Right renal cortex interstitium (tissue), 3 donors: ENCODE measurements at places on chromosomes 7 and 10.

GRCh38 chr7:87480386-87480785 lies 4.9 kb upstream of the ABCB4 start:
- DNase-seq: no peak

DNA sequence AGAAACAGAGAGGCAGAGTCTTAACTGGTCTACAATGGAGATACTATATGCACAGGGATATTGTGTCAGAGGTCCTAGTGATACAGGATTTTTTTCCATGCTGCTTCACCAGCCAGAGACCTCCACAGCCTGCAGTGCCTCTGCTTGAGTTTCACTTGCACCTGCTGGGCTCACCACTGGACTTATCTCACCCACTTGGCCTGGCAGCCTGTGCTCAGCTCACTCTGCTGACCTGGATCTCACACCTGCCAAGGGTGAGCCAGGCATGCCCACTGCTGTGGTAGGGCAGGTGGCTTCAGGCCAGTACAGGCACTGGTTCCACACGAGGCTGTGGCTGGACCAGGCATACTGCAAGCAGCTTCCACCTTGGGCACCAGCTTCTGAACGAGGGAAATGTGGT lies 36.6 kb downstream of the PNLIPRP3 start:
- DNase-seq: no peak

GRCh38 chr10:121648493-121648892 lies 50.2 kb upstream of the FGFR2 start:
- DNase-seq: no peak

DNA sequence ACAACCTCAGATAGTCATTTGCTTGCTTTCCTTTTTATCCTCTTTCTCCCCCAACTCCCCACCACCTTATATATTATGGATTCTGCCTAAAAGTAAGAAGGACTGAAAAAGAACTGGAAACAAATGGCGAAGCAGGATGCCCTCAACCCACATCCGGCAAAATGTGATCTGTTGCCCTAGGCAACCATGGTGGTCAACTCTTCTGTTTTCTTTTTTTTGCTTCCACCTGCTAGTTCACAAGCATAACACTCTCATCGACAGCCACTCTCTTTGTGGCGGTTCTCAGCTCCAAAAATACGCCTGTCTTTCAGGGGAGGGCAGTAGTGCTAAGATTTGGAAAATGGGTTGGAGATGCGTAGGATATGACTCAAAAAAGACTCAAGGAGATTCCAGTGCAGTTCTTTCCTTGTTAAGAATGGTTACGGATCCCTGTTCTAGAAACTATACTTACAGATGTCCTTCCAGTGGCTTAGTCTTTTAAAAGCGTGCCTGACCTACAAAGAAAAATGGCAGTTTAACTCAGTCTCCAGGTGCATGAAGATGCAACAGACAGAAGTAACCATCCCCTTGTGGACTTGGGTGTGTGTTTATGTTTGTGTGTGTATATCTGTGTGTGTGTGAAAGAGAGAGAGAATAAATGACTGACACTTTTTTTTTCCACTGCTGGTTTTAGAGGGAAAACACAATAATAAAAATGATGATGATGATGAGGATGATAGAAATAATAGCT lies 10.7 kb downstream of the APBB1IP start:
- DNase-seq: no peak

- no peak for DNase-seq
Measured at GRCh38 chr10:7030134-7030855, 380.5 kb downstream of the SFMBT2 start.

- no peak for DNase-seq
Measured at GRCh38 chr7:122887848-122888247, 1.6 kb upstream of the CADPS2 start.

DNA sequence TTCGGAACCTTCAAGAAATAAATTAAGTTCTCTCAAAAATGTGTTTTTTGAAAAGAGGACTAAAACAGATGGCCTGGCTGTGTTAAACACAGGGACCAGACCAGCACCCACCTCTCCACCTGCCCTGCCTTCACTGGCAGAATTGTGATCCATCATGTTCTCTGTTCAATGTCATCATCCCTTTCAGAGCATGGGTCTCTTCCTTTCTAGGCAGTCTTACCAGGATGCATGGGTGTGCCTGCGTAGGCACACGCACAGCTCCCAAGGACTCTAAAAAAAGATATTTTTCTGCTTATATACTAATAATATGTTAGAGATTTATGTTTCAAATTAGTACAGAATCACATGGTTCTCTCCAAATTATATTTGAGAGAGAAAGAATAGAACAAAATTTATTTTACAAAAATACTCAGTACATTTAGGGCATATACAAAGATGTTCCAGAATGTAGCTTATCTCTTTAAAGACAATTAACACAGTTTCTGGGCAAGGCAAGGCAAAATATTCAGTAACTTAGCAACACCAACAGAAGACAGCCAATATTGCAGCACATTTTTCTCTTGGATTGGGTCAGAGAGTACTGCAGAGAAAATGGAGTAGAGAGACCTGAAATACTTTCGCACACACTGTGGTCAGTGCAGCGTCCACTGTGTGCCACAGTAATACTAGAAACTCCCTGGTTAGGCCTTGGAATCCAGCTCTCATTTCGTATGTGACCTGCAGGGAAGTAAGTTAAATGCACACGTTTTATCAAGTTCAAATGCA lies 52.8 kb downstream of the EGFR start:
- no peak for DNase-seq

DNA sequence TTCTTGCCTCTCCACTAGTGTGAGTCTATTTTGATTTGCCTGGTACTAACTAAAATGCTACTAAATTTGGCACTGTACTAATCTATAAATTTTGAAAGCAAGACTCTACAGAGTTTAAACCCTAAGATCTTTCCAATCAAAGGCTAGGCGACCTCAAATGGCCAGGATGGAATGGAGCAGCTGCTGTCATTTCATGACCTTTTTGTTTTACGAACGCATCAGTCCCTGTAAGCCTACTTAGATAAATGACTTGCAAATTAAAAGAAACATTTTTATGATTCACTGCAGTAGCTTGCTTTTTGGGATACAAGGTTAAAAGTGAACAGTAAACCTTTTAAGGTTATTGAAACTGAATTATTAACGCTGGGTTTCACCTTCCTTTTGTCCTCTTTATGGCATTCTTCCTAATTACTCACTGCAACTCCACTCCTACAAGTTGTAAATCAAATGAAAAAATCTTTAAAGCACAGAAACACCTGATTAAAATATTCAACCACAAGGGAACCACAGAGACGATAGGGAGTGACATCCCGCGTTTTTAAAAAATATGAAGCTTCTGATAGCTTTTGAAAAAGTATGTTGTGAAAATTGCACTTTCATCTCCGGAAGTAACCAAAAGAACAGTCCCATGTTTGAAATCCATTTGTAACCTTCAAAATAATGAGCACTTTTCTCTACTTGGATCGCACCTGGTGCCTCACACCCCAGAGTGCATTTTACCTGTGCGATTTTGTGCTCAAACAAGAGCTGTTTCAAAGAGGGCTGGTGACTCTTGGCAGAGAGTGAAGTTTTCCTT lies 595.1 kb downstream of the PARD3 start:
- DNase-seq: no peak

- DNase-seq: no peak
Measured at GRCh38 chr7:18541871-18542212, 46.3 kb downstream of the HDAC9 start.

DNA sequence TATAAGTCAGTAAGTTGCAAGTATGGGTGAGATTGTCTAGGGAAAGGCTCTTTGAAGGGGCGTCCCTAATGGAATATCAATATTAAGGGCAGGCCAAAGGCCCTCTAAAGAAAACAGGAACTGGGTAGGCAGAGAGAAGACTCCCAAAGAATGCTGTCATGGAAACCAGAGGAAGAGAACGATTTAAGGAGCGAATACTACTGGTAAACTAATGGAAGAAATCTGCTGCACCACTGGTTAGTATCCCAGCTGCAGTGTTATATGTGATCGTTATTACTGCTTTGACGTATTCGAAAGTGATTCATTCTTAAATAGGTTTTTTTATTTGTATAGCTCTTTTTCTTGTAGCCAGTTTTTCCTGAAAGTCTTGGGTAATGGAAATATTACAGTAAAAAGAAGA lies 1.3 kb downstream of the CASP2 start:
- no peak for DNase-seq

- no peak for DNase-seq
Measured at GRCh38 chr7:52842202-52842900, 193.1 kb upstream of the POM121L12 start.

DNA sequence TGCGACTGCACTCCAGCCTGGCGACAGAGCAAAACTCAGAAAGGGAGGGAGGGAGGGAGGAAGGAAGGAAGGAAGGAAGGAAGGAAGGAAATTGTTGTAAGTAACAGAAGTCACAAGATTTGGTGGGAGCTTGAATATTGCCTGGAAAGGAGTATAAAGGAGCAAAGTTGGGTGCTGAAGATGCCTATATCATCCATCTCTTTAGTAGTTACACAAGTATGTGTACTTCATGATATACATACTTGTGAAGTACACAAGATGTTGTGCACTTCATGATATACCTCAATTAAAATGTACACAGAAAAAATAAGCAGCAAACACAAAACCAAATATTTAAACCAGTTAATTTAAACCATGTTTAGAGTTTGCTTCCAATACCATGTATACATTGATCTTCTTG lies 1223.8 kb downstream of the SORCS3 start:
- DNase-seq: no peak

- no peak for DNase-seq
Measured at GRCh38 chr10:64506963-64507362, 985.8 kb downstream of the REEP3 start.

GRCh38 chr7:52154382-52154781 lies 837.8 kb upstream of the COBL start:
- no peak for DNase-seq

DNA sequence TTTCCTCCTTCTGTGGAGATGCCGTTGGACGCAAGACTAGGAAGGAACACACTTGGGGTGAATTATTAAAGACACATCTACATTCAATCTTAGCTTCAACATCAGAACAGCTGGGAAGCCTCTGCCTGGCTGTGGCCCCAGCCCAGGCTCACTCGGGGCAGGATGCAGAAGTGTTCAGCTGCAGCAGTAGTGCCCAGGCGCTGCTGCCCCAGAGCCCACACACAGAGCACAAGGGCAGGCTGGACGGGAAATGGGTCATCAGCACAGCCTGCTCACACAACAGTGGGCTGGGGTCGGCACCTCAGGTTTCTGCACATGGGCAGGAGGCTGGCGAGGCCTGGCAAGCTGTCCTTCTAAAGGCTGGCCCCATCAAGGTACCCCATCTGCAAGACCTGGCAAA lies 42.5 kb downstream of the NOD1 start:
- no peak for DNase-seq

DNA sequence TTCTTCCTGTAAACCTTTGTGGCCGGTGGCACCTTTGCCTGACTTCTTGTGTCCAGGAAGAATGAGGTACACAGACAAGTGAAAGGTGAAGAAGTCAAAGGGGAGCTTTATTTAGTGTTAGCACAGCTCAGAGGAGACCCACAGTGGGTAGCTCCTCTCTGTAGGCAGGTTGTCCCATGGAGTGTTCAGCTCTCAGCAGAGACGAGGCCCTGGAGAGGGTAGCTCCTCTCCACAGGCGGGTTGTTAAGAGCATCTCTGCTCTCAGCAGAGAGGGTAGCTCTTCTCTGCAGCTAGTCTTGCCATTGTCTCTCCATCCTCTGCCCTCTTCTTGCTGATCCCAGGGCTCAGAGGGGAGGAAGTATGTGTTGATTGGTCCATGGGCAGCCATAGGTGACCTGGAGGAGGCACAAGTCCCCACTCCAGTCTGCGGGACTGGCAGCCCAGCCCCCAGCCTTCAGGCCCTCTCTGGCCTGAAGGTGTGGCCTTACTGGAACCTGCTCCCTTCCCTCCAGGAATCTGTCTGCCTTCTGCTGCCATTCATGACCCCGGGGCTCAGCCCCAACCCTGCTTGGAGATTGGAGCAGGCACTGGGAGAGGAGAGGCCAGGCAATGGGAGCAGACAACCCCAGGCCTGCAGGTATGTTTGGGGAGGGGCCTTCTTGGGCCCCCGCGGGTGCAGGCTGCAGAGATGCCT lies 24.5 kb downstream of the HHEX start:
- DNase-seq: no peak

DNA sequence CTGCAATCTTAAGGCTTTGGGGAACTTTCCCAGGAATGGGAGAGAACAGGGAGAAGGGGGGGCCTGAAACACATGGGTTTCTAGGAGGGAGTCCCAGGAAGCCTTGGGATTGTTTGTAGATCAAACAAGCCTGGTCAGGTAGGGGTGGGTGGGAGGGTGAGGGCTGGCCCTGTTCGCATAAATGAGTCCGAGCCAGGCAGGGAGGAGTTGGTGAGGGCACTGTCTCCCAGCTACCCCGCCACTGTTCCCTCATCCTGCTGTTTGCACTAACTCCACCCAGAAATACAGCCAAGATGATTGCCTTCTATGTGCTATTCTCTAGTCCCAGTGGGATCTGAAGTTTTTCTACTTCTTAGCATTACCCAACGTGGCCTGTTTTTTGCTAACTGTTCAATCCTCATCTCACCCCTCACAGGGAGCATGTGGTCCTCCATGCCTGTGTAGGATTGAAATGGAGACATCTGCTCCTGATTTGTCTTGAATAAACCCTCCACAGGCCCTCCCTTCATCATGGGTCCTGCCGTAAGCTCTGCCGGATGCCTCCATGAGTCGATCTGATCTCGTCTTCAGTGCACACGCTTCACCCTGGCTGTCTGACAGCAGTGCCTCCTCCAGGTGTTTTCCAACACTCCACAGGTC lies 257.0 kb downstream of the COBL start:
- no peak for DNase-seq

- DNase-seq: no peak
Measured at GRCh38 chr7:80463272-80463920, 48.5 kb downstream of the GNAT3 start.

DNA sequence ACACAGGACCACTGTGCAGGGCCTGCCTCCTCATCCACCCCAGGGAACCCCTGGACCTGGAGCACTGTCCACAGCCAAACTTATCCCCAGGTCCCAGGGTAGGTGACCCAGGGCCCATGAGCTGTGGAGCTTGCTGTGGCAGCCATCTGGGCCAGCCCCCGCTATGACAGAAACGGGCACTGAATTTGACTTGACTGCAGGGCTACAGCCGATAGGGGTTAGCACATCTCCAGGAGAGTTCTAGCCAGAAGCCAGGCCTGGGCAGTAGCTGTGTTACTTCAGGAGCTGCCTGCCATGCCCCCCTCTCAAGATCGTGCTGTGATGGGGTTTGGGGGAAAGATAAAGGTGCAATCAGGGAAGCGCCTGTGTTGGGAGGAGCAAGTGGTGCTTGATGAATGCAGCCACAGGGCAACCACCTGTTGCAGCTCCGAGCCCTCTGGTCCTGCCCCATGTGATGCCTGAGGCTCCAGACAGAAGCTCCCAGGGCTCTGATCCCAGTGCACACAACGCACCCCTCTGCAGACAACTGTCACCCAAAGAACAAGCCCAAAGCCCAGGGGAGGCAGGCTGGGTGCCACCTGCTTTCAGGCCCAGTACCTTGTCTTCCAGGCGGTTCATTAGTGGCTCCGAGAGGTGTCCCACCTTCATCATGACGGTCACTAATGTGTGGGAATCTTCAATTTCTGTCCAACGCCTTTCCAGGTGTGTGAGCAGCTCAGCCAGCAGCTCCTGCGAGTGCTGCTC lies 6.5 kb downstream of the TBRG4 start:
- DNase-seq: no peak

DNA sequence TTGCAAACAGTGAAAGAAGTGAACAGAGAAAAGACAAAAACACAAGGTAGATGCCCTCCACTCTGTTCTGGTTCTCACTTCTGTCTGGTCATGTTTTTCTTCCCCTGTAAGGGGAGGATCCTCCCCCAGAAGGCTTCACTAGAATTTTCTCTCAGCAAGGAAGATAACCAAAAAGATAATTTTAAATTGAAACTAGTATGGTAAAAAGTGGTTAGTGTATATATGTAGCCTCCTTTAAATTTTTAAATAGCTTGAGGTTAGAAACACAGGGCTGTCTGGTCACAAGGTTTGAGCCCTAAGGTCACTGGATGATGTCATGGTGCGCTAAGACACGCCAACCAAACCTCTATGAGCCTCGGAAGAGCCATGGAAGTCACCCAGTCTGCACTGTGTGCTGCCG lies 5.6 kb upstream of the PKD1L1 start:
- no peak for DNase-seq
